ENCODE measurements at places on chromosomes 7 and 10. TPM values are rescaled to one million over a fixed set of nuclear protein-coding genes. Genes with fewer than 3 reads are reported as not detected.
A peak's percentile ranks its signal among the peaks of the same experiment; 100 is the strongest.

The KIFBP gene
- 17.2 TPM for total RNA-seq

The GRID1 gene
- 0.42 TPM for total RNA-seq

DNA sequence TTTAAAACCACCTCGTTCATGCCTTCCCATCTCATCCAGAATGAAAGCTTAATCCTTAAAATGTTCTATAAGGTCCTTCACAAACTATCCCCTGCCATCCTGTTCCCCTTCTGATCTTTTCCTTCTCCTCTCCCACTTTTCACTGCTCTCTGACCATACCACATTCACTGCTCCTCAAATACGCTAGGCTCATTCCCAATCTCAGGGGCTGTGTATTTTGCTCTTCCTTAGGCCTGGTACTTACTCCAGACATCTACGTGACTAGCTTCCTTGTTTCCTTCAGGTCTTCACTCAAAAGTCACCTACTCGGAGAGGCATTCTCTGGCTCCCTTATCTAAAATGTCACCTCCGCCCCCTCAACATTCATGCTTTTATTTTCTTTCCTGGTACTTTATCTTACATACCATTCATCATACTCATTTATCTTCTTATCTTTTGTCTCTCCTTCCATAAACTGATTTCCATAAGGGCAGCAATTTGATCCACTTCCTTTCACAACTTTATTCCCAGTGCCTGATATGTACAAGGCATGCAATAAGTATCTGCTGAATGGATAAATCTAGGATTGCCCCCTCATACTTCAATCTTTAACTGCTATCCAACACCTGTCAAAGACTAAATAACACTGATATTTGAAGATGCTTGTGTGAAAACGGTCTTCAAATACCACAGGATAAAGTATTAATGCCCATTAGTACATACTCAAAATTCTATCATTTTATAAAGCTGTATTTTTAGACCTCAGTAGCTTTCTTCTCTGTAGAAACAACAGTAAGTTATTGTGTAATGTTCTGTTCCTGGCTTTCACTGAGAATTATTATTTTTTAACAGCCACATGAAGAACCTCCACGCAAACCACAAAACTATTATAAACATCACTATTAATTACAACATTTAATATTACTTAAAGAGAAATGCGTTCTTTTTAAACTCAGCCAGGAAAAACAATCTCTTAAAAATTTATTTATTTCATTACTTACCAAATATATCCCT lies 27.0 kb downstream of the JMJD1C start:
- peaks cover 3% of the 10 kb centered on the region for H3K36me3 ChIP-seq
- H3K27ac ChIP-seq = no peak overlapping the region
- no peak for DNase-seq
- peak overlapping the region; percentile 68 for H3K4me3 ChIP-seq

The FOXI2 gene
- total RNA-seq = 17.0 TPM

- no peaks in the 10 kb centered on the region for H3K36me3 ChIP-seq
- no peak overlapping the region for H3K27ac ChIP-seq
- no peaks in the 10 kb centered on the region for H3K27me3 ChIP-seq
- no peaks in the 10 kb centered on the region for H3K4me1 ChIP-seq
Measured at GRCh38 chr10:70584909-70585544, 17.5 kb downstream of the PRF1 start.

- no peak overlapping the region for H3K27ac ChIP-seq
- peak; percentile 89 for DNase-seq
- H3K27me3 ChIP-seq = no peaks in the 10 kb centered on the region
Measured at GRCh38 chr7:1555046-1555812, 776 bp downstream of the TMEM184A start.

DNA sequence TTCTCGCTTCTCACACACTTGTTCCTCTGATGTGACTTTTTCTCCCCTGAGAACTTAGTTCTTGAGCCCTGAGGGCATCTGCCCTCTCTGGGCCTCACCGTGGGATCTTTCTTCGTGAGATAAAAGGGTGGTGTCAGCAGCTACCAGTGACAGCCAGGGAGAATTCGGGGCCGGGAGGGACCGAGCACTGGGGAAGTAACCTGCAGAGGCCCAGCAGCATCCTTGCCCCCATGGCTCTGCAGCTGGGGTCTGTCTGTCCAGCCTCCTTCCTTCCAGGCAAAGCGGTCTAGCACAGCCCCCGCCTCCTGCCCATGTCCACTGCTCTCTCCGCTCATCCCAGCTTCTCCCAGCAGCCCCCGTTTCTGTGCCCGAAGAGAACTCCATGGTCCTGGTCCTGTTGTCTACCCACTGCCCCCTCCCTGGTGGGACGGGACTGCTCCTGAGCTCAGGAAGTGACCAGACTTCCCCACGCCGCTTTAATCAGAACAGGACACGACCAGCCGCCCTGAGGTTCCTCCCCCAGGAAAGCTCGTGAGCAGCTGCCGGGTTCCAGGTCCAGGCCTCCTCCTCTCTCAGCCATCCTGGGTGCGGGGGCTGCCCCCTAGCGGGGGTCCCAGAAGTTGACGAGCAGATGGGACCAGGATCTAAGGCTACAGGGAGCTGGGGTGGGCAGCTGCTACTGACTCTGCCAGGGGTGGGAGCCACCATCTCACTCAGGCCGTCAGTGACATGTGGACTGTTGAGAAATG lies 187.5 kb downstream of the WDR37 start:
- peaks cover 6% of the 10 kb centered on the region for H3K4me1 ChIP-seq
- H3K4me3 ChIP-seq = no peak overlapping the region
- peak; percentile 89 for DNase-seq
- no peak overlapping the region for H3K27ac ChIP-seq
- no peaks in the 10 kb centered on the region for H3K27me3 ChIP-seq

- H3K27ac ChIP-seq = no peak overlapping the region
- H3K4me1 ChIP-seq = no peaks in the 10 kb centered on the region
- H3K4me3 ChIP-seq = no peak overlapping the region
- H3K36me3 ChIP-seq = no peaks in the 10 kb centered on the region
Measured at GRCh38 chr7:150466477-150466876, 16.0 kb downstream of the GIMAP8 start.

The IGF2BP3 gene
- 106 TPM for total RNA-seq

GRCh38 chr7:83119026-83119382 lies 43.7 kb downstream of the PCLO start:
- H3K4me3 ChIP-seq = no peak overlapping the region
- no peak overlapping the region for H3K27ac ChIP-seq
- H3K4me1 ChIP-seq = peaks cover 4% of the 10 kb centered on the region
- no peaks in the 10 kb centered on the region for H3K27me3 ChIP-seq
- DNase-seq = peak; percentile 48

- H3K4me3 ChIP-seq = peak overlapping the region; percentile 13
- peaks cover 5% of the 10 kb centered on the region for H3K4me1 ChIP-seq
- H3K36me3 ChIP-seq = peaks cover 24% of the 10 kb centered on the region
- DNase-seq = peak; percentile 63
Measured at GRCh38 chr7:38863601-38864291, 45.2 kb downstream of the VPS41 start.

GRCh38 chr7:80729591-80730320 lies 91.3 kb downstream of the CD36 start:
- DNase-seq = no peak
- H3K27ac ChIP-seq = no peak overlapping the region
- H3K4me3 ChIP-seq = no peak overlapping the region
- no peaks in the 10 kb centered on the region for H3K4me1 ChIP-seq
- H3K36me3 ChIP-seq = no peaks in the 10 kb centered on the region

DNA sequence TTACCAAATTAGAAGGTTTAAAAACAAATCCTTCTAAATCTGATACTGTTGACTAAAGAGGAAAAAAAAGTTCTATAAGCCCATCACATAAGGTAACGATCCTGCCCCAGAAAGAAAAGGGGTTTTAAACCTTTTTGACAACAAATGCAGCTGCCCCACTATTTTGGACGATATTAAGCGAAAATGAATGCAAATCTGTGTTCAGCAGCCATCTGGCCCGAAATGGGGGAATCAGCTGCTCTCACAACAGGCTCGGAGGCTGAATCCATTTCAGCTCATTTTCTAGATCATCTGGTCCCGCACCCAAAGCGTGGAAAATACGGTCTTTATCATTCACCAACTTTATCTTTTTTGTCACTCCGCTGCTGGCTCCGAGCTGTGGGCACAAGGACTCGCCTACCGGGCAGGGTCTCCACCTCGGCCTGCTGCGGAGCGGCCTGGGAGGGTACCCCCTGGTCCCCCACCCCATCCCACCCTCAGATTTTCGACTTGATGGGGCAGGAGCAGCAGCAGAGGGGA lies 2.4 kb upstream of the EBF3 start:
- H3K27ac ChIP-seq = peak overlapping the region; percentile 50
- H3K36me3 ChIP-seq = no peaks in the 10 kb centered on the region
- peaks cover 91% of the 10 kb centered on the region for H3K27me3 ChIP-seq
- no peak for DNase-seq
- H3K4me3 ChIP-seq = no peak overlapping the region

The TSPAN12 gene
- 50.3 TPM for total RNA-seq

GRCh38 chr10:72175149-72175548 lies 40.7 kb upstream of the ANAPC16 start:
- peaks cover 12% of the 10 kb centered on the region for H3K36me3 ChIP-seq
- DNase-seq = no peak
- no peak overlapping the region for H3K4me3 ChIP-seq
- no peaks in the 10 kb centered on the region for H3K4me1 ChIP-seq

DNA sequence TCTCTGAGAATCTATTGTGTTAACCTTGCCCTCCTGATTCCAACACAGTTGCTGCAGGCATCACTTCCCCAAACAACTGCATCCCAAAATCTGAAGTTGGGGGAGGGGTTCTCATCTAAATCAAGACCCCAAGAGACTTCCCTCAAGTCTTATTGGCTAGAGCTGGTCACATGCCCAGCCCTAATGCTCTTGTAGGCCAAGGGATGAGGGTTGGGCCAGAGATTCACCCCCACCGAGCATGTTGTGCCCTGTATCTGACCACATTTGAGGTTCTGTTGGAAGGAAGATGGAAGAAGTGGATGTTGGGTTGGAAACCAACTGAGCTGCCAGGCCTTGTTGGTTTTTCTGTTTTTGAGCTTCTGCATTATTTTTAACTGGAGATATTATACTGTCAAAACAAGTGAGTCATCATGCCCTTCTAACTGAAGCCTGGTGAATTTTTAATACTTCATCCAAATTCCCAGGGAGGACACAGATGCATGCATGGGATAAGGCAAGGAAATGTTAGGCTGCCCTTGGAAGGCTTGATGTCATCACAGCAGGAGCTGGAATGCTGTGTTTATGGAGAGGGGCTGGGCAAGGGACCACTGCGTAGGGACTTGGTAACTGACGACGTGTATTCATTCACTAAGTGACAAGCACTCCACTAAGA lies 68.6 kb upstream of the CACUL1 start:
- H3K27ac ChIP-seq = no peak overlapping the region
- no peaks in the 10 kb centered on the region for H3K4me1 ChIP-seq
- H3K27me3 ChIP-seq = no peaks in the 10 kb centered on the region
- no peak overlapping the region for H3K4me3 ChIP-seq
- DNase-seq = no peak
- H3K36me3 ChIP-seq = no peaks in the 10 kb centered on the region

GRCh38 chr10:132666705-132667341 lies 119.1 kb downstream of the NKX6-2 start:
- H3K27ac ChIP-seq = no peak overlapping the region
- no peaks in the 10 kb centered on the region for H3K4me1 ChIP-seq
- H3K36me3 ChIP-seq = no peaks in the 10 kb centered on the region
- DNase-seq = no peak
- H3K4me3 ChIP-seq = no peak overlapping the region

DNA sequence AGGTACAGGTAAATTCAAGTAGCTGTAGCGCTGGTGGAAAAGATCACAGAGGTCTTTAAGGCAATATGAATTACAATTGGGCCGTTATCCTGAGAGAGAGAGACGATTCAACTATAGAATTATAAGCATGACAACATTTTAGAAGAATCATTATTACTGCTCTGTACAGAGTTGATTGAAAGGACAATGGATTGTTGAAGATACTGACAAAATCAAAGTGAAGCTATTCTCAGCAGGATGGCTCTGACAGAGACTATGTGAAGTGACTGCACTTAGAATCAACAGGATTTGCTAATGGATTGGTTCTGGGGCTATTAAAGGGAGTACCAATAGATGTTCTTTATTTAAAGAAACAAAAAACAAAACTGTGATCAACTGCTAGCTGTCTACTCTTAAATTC lies 634.8 kb upstream of the GRM3 start:
- H3K27ac ChIP-seq = no peak overlapping the region
- no peak for DNase-seq
- no peaks in the 10 kb centered on the region for H3K4me1 ChIP-seq
- H3K27me3 ChIP-seq = no peaks in the 10 kb centered on the region
- no peak overlapping the region for H3K4me3 ChIP-seq

GRCh38 chr10:37095792-37096573 lies 29.4 kb upstream of the ANKRD30A start:
- no peak overlapping the region for H3K4me3 ChIP-seq
- H3K36me3 ChIP-seq = no peaks in the 10 kb centered on the region
- DNase-seq = no peak
- no peaks in the 10 kb centered on the region for H3K4me1 ChIP-seq

DNA sequence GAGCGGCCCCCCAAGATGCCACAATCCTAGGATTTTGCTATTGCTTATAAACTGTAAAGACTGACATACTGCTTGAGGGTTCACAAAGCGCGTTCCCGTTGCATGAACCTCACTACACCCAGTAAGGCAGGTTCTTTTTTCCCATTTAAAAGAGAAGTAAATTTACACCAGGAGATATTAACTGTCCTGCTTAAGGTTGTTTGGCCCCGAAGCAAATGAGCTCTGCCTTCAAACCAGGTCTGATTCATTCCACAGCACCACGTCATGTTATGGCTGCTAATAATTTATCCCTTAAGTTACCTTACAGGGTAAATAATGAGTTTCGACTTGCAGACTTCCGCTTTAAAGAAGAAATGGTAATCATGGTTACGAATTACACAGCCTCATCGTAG lies 559 bp upstream of the FKBP14 start:
- peak overlapping the region; percentile 95 for H3K4me3 ChIP-seq
- H3K4me1 ChIP-seq = peaks cover 2% of the 10 kb centered on the region
- DNase-seq = no peak
- no peaks in the 10 kb centered on the region for H3K27me3 ChIP-seq
- H3K27ac ChIP-seq = peak overlapping the region; percentile 16

GRCh38 chr7:131021460-131021859 lies 287.5 kb upstream of the KLF14 start:
- no peaks in the 10 kb centered on the region for H3K4me1 ChIP-seq
- no peaks in the 10 kb centered on the region for H3K36me3 ChIP-seq

The TMEM213 gene
- not detected for total RNA-seq

DNA sequence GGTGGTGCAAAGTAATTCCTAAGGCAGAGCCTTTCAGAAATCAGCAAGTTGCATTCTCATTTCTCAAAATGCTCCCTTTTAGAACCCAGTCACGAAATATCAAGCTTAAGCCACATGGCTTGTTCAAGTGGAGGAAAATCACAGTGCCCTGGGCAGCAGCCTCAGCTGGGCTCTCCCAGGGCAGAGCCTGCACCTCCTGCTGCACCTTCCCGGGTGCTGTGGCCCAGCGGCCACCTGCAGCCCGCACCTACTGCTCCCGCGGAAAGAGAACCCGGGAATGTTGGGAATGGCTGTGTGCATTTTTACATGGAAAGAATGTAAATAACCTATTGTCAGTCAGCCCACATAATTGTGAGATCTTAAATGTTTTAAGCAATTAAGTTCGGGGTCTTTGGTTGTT lies 396.5 kb upstream of the VSTM2A start:
- H3K27ac ChIP-seq = no peak overlapping the region
- no peaks in the 10 kb centered on the region for H3K36me3 ChIP-seq
- no peaks in the 10 kb centered on the region for H3K4me1 ChIP-seq
- no peaks in the 10 kb centered on the region for H3K27me3 ChIP-seq
- peak; percentile 45 for DNase-seq

The SPAG6 gene
- 2.1 TPM for total RNA-seq

- no peak for DNase-seq
- no peak overlapping the region for H3K4me3 ChIP-seq
- H3K4me1 ChIP-seq = no peaks in the 10 kb centered on the region
- no peaks in the 10 kb centered on the region for H3K27me3 ChIP-seq
- no peaks in the 10 kb centered on the region for H3K36me3 ChIP-seq
Measured at GRCh38 chr7:80896906-80897598, 21.8 kb downstream of the SEMA3C start.
